ENCODE measurements at places on chromosomes 6 and 20.

DNA sequence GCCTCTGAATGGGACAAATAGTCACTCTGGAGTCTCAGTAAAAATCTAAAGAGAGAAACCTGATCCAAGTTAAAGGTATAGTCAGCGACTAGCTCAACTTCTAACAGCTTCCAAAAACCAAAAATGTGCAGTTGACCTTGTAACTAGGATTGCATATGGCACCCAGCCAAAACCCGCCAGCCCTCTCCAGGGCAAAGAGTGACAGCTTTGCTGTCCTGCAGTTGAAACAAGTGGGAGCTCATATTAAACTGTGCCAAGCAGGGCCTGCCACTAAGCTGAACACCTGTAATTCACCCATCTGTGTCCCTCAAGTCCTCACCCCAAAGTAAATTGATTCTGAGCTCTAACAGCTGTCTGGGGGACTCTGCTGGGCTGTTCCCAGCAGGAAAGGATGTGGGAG is 695.3 kb downstream of the MAFB start:
- DNase-seq: no peak

DNA sequence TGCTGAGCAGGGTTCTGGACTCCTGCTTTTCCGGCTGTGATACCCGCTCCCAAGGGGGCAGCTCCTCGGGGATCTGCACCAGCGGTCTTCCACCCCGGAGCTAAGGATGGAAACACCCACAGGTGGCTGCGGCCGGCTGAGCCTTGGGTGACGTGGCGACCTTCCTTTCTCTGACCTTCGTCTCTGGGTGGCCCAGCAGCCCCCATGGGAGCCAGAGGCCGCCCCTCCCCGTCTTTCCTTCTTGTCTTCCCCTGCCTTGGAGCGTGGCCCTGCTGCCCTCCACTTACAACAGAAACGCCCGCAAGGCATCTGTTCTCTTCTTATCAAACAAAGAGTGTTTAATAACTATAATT is 405.7 kb downstream of the TAF4 start:
- no peak for DNase-seq

- no peak for DNase-seq
Observed at GRCh38 chr20:9499126-9499899, 15.1 kb upstream of the LAMP5 start.

DNA sequence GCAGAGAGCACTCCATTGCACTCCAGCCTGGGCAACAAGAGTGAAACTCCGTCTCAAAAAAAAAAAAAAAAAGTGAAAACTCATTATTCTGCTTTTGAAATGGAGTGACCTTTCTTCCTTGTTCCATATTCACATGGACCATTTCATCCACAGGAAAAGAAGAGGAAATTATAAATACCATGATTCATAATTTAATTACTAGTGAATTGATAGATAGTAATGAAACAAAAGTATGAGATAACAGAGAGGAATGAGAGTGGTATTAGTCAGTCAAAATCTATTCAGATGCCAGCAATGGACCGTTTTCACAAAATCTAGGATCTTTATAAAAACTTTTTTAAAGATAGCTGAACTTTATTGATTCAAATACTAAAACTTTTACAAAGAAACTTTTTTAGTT is 443.1 kb upstream of the FLRT3 start:
- DNase-seq: no peak

- no peak for DNase-seq
Observed at GRCh38 chr20:48594533-48594932, 233.3 kb downstream of the PREX1 start.

GRCh38 chr6:148608199-148608951 is 138.5 kb upstream of the UST start:
- no peak for DNase-seq

DNA sequence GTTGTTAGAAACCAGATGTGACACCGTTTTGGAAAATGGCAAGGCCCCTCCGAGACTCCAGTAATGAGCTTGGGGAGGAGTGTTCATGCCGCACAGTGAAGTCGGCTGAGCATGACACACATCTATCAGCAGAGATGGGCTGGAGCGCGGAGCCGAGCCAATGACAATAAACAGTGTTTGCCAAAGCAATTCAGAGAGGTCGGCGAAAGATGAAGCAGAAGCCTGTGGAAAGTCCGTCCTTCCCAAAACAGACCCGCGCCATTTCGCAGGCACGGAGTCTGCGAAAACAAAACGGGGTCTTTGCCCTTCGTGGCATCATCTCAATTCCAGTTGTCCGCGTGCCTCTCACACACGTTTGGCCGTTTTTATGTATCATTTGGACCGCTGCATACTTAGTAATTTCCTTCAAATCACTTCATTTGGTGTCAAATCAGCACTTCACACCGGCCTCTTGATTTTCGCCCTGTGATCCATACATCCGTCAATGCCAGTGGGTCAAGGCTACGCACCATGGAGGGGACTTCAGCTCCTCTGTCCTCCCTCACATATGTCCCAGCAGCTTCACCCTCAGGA is 71.3 kb downstream of the SULF2 start:
- peak; percentile 49 for DNase-seq

- DNase-seq: no peak
Observed at GRCh38 chr6:17740559-17741220, 34.0 kb upstream of the NUP153 start.

DNA sequence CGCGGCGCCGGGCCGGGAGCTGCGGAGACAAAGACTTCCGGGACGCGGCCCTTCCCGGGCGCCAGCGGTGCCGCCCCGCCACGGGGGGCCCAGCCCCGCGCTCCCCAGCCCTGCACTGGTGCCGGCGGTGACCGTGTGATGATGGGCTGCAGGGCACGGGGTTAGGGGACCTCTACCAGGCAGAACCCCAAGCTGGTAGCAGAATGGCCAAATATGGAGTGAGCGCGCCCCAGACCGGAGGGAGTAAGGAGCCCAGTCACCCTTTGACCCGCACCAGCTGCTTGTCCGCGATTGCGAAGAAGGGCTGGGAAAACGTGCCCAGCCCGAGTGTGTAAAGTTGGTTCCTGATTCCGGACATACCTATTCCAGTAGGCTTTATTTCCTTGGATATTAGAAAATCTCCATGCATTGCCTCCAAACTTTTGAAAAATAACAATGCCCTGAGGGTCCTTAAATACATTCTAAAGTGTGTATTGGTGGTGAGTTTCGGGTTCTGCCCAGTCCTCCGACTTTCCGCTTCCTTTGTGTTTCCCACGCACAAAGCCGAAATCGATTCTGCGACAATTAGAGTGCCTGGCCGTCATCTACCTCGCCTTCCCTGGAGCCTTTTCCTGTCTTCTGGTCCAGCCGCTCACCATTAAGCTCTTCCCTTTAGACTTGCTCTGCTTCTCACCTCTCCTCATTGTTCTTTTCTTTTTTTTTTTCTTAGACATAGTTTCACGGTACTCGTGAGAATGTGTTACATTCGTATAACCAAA is 1.1 kb downstream of the ABRACL start:
- peak; percentile 46 for DNase-seq

DNA sequence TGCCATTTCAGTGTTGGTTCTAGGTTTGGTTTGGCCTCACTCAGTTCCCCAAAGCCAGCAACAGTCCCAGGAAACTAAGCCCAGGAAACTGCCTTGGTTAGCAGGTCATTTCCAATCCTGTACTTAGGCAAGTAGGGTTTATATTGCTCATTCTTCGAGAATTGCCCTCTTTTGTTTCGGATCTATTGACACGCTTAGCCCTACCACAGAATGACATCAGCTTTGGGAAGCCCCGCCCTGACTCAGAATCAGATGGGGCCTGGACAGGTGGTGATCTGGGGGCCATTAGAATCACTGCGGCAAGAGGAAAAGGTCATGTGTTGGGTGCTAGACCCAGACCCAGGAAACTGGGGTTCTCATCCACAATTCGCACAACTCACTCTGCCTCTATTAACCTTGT is 578.2 kb downstream of the QKI start:
- no peak for DNase-seq

DNA sequence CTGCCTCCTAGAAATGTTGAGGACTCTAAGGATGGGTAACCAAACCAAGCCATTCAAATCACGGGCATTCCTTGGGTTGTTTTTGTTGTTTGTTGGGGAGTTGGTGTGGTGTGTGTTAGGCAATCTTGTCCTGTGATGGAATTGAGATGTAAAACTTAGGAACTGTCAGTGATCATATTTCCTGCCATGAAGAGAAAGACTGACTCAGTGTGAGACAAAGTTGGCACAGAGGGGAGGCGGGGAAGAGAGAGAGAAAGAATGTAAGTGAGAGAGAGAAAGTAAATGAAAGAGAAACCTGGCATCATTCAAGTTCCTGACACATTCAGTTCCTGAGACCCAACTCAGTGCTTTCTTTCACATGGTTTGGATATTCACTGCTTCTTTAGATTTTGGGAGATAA is 21.6 kb upstream of the FBXO30 start:
- DNase-seq: no peak

GRCh38 chr6:116165596-116165995 is 39.7 kb upstream of the COL10A1 start:
- DNase-seq: no peak

GRCh38 chr6:88975369-88975768 is 12.0 kb upstream of the RNGTT start:
- no peak for DNase-seq

- peak; percentile 48 for DNase-seq
Observed at GRCh38 chr20:20568604-20569205, 143.7 kb downstream of the RALGAPA2 start.

- DNase-seq: no peak
Observed at GRCh38 chr6:72219536-72219935, 333.2 kb downstream of the RIMS1 start.

DNA sequence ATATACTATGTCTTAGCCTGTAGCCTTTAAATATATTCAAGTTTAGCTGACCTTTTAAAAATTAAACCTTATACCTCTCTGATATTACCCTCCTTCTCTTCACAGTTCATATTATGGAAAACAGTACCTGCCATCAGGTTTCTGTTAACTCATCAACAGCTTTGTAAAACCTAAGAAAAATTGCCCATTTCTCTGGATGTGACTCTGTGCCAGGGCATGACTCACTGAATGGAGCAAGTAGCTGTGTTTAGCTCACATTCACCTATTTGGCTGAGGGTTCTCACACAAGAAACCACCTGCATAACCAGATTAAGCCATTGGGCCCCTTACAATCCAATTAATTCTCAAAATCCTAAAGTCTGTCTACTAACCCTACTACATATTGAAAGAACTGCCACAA is 678.8 kb upstream of the MARCKS start:
- no peak for DNase-seq

DNA sequence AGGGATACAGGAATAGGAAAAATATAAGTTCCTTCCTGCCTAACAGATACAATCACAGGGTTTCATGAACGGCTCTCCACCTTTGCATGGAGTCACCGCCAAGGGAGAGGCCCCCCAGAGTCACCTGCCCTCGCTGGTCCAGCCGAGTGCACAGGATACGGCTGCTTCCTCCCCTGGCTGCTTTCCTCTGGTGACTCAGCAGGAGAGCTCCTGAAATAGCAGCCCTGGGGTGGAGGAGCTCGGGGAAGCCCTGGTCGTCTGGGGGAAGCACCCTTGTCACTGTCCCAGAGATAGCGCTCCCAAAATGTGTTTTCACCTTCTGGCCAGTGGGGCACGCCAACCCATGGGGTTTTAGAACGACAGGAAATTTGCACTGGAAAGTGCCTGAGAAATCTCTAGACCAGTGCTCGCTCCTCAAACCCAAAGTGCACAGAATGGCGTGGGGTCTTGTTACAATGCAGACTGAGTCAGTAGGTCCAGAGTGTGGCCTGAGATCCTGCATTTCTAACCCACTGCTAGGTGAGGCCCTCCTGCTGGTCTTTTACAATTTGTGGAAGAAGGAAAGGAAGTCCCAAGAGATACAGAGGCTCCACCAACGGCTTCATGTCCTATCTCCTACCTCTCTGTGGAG is 35.9 kb upstream of the FAM50B start:
- no peak for DNase-seq

GRCh38 chr6:45514454-45515230 is 136.9 kb upstream of the SUPT3H start:
- DNase-seq: no peak

DNA sequence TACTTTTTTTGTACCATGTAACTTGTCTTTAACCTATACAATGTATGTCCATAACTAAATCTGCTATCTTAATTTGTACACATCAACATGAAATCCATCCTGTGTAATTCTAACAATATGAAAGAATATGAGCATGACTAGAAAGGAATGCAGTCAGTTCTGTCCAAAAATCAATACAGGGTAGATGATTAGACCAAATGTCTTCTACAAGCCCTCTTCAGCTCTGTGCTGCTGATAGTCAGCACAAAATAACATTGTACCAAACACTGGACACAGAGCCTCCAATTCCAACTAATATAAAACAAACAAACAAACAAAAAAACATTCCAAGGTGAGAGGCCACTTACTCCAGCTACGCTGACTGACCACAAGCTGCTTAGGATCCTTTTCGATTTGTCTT is 301.4 kb upstream of the IRAK1BP1 start:
- DNase-seq: no peak

DNA sequence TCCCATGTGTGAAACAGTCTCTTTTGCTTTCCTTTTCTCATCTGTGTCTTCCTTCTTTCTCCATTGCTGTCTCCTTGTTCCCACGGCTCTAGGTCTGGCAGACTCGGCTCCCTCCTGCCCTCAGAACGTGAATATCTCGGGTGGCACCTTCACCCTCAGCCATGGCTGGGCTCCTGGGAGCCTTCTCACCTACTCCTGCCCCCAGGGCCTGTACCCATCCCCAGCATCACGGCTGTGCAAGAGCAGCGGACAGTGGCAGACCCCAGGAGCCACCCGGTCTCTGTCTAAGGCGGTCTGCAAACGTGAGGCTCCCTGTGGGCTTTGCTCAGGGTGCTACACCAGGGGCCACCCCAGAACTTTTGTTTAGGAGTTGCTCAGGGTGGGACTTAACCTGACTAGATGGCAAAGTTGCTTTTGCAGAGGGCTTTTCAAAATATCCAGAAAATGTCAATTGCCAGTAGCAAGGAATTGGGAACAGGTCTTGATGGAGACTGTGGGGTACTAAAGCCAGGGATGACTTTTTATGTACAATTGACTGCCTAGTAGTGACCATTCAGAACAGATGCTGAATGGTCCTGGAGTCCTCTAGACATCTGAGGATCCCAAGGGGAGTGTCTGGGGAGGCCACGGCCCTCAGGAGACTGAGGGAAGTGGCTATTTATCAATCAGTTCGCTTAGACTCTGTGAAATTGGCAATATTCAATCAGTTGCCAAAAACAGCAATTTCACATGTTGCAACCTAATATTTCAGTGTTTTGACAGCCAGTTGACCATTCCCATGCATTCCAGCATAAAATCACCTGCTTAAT is 550 bp downstream of the C2 start:
- no peak for DNase-seq

DNA sequence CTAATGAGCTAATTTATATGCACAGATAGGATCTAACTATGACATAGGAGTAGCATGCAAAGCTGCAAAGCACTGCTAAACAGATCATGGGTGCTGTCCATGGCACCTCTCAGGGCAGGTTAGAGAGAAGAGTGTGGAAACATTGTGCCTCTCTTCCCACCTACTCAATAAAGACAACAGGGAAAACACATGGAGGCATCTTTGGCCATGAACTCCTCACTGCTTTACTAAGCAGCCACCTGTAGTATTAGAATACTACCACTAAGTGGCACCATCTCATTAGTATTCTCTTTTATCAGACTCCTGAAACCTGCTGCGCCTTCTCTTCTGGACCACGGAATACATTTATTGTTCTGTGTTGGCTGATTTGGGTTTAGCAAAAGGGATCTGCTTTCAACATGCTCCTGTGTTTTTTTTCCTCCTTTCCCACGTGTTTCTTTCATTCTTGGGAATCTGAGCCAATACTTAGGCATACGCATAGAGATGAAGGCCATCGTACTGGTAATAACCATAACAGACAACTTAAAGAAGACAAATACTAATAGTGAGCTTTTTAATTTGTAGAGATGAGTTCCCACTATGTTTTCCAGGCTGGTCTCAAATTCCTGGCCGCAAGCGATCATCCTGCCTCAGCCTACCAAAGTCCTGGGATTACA is 9.4 kb upstream of the HDDC2 start:
- DNase-seq: peak; percentile 75

GRCh38 chr6:125987026-125987617 is 782 bp downstream of the TRMT11 start:
- peak; percentile 40 for DNase-seq

Measured in SK-N-DZ (cell line).